OCI-LY7 (cell line): ENCODE measurements at places on chromosomes 1 and 21.

DNA sequence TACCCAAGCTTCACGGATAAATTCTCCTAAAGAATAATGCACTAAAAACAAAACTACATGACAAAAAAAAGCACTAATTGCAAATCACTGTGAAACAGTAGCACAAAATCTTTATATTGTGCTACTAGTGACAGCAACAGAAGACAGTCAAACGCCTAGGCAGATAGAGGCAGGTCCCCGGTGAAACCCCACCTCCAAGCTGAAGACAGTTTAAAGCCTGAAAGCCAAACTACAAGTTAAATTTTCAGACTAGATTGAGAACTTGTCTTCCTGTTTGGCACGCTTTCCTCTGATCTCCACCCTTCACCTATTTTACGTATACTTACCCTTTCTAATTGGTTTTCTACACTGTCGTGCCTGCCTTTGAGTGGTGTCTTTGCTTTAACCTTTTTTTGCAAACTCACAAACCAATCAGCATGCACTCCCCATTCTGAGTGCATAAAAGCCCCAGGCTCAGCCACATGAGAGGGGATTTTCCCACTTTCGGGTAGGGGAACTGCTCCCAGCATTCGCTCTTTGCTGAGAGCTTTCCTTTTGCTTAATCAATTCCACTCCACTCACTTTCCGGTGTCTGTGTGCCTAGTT lies 3.6 kb upstream of the BACH1 start:
- DNase-seq, result no peak

DNA sequence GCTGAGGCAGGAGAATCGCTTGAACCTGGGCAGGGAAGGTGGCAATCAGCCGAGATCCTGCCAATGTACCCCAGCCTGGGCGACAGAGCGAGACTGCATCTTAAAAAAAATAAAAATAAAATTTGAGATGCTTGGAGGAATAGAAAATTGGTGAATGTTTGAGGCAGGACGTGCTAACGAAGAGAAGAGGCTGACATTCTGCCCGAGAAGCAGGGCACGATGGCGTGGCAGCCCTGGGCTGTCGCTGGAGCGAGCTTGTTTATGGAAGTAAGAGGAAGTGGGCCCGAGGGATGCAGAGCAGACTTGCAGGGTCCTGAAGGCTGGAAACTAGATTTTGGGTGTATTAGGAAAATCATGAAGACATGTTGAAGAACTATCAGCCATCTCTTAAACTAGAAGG lies 92.6 kb downstream of the KIF26B start:
- DNase-seq, result no peak

DNA sequence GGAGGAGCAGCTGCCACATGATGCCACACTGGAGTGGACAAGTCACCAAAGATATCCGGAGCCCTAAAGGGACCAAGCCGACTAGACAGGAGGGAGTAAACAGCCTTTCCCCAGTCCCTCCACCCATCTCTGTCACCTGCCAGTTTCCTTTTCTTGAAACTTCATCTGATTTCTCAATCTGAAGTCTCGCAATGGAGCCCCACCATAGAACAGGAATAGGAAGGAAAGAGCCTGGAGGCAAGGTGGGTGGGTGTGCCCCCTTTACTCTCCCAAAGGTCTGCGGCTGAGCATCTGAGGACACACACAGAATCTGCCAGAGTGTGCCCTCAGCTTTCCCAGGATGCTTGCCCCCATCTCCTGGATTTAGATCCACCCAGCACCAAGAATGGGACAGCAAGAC lies at the start of gene FCGR3B:
Gene FCGR3B, minus strand, starts transcription at position 101 of the 400 bp plus-strand sequence. Its CDS starts 82 bp downstream, at position 19.
- no peak for DNase-seq

GRCh38 chr1:167474191-167474641 lies 44.1 kb downstream of the CD247 start:
- no peak for DNase-seq

- no peak for DNase-seq
Measured at GRCh38 chr1:85822696-85823095, 114.5 kb upstream of the ZNHIT6 start.

- DNase-seq, result no peak
Measured at GRCh38 chr1:239260842-239261241, 125.5 kb upstream of the CHRM3 start.
